Stimulated activated CD4-positive, alpha-beta T cell treated with anti-CD3 and anti-CD28 coated beads, Interleukin-15, amount 100 ng/mL, for 24 hours (primary cell): ENCODE measurements at places on chromosomes 3 and 15.

DNA sequence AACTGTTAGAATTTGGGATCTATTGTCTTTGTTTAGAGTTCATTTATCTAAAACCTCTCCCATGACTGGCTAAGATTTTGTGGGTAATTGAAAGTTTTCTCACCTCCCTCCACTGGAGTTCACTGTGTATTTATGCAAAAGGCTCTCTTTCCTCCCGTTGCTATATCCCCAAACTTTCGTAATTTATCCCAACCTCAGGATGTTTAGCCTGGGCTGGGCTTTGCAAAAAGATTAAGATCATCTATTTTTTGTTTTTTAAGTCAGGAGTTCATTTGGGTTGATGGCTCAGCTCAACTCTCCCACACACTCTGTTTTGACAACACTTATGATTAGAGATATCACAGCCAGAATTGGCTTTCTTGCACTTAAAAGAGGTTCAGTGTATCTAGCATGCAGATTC, 27.0 kb downstream of the SUCNR1 start:
- no peak for DNase-seq

DNA sequence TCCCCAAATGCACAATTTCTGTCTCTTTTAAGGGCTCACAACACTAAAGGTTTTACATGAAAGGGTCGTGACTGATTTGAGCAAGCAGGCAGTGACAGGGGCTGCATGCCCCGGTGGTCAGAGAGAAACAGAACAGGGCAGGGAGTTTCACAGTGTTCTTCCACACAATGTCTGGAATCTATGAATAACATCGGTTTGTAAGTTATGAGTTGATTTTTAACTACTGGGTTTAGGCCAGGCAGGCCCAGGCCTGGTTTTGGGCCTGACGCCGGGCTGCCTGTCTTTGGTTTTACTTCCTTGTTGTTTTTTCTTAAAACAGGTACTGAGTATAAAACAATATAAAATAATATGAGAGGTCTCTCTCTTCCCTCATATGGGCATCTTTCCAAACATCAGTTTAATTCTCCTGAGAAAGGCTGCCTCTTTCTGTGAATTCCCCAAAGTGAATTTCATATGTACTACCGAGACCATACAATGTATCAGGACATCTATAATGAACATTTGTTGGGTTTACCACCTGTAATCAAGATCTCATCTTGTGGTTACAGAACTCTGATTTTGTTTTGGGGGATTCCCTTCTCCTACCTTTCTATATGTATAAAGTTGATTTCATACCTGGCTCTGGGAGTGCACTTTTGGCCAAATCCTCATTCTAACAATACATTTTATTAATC, 74.4 kb downstream of the CD200 start:
- no peak for DNase-seq

- DNase-seq, result no peak
These were observed 55.9 kb downstream of the IFT80 start for GRCh38 chr3:160343132-160343531.

DNA sequence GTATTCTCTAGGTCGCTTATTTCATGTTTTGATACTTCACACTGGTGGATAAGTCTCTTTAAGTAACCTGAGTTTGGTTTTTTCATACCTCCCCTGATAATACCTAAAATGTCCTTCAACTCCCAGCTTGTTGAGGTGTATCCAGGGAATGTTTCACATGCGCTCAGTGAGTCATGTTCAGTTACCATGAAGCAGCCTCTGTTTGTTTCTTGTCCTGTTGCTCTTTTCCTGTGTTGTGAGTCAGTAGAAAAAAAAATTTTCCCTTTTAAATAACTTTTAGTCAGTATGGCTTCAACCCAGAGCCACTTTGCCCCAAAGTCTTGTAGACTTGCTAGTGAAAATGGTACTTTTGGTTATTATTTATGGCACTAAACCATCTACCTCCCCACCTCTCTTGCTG, 278.4 kb upstream of the ZPLD1 start:
- no peak for DNase-seq

- DNase-seq, result no peak
These were observed 64.1 kb downstream of the CCR1 start for GRCh38 chr3:46143951-46144473.

GRCh38 chr3:170598091-170598502, 12.2 kb upstream of the SLC7A14 start:
- DNase-seq, result no peak

DNA sequence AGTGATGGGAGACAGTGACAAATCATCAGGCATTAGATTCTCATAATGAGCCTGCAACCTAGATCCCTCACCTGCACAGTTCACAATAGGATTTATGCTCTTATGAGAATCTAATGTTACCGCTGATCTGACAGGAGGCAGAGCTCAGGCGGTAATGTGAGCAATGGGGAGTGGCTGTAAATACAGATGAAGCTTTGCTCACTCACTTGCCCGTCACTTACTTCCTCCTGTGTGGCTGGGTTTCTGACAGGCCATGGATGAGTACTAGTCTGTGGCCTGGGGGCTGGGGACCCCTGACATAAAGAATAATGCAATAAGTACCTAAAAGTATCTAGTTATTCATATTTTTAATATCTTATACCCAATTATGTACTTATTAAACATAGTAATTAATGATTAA, 15.6 kb downstream of the IQCB1 start:
- no peak for DNase-seq

GRCh38 chr15:96503276-96503675, 172.8 kb downstream of the NR2F2 start:
- no peak for DNase-seq

GRCh38 chr15:85443593-85444087, 63.2 kb downstream of the AKAP13 start:
- DNase-seq, result peak; percentile 44

- DNase-seq, result no peak
These were observed 19.2 kb downstream of the UBP1 start for GRCh38 chr3:33420966-33421365.

DNA sequence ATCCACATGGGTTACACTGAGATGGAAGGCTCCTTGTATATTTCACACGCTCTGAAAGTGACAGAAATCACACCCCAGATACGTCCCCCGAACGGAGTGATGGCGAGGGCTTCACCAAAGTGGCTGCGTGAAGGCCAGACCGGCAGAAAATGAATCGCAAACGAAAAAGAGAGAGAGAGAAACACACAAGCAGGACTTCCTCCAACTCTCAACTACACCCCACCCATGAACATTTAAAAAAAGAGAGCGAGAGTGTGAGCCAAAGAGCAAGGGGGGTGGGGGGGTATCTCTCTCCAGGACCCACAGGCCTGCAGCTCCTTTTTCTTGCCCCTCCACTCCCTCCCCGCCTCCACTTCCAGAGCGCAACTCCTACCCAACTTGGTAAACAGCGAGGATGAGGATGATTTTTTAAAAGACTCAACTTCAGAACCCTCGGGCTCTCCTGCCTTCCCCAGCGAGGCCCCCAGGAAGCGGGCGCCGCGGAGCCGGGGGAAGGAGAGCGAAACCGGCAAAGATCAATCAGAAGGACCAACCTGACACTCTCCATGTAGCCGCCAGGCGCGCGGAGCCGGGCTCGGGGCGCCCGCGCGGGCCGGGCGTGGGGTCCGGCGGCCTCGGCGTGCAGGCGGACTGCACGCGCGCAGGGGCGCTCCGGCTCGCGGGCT, 519.1 kb downstream of the FOXP1 start:
- DNase-seq, result peak; percentile 49

GRCh38 chr3:59001675-59002074, 48.1 kb downstream of the CFAP20DC start:
- DNase-seq, result no peak

GRCh38 chr3:173371848-173372487, 25.6 kb upstream of the NLGN1 start:
- DNase-seq, result peak; percentile 2

GRCh38 chr3:189488241-189488767, 142.9 kb upstream of the TP63 start:
- DNase-seq, result no peak

DNA sequence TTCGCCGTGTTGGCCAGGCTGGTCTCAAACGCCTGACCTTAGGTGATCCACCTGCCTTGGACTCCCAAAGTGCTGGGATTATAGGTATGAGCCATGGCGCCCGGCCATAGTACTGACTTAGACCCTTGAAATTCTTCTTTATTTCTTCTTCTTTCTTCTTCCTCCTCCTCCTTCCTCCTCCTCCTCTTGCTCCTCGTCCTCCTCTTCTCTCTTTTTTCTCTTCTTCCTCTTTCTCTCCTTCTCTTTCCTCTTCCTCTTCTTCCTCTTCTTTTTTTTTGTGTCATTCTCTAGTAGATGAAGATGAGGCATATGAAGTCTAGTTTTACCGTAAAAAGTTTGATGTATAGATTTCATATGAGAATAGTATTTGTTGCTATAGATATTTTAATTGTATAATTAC, 9.3 kb downstream of the RPL15 start:
- DNase-seq, result no peak

- DNase-seq, result no peak
These were observed 22.9 kb upstream of the THUMPD3 start for GRCh38 chr3:9339761-9340471.

DNA sequence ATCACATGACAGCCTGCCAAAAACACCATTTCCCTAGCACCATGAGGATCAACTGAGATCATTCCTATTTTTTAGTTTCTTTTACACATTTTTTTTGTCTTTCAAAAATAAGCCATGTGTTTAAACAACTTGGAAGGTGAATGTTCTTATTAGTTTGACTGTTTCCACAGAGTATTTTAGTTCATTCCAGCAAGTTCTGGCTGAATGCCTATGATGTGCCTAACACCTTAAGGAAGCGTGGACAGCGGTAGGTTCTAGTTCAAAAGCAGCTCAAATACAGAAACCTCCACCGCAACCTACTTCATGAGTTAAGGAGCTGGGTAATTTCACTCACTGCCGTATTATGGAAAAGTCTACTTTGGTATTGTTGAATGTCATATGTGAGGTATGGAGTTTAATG, 101.3 kb upstream of the ADAMTS9 start:
- no peak for DNase-seq

DNA sequence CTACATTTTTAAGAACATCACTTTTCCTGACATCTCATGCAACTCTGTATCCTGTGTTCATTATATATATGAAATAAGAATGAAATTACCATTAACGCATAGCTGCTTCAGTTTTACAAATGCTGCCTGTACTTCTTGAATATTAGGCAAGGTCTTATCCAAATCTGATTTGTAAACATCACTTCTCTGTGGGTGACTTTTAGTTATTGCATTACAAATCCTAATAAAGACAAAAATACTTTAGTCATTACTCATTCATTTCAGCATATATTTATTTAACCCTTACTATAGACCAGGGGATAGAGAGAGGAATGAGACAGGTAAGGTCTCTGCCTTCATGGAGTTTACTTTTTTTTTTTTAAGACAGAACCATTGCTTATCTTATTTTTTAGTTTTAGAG, 36.8 kb downstream of the MTMR10 start:
- DNase-seq, result no peak

- no peak for DNase-seq
These were observed 19.5 kb upstream of the EID1 start for GRCh38 chr15:48858401-48858800.

- DNase-seq, result no peak
These were observed 35.9 kb downstream of the CFAP91 start for GRCh38 chr3:119738741-119739140.

GRCh38 chr15:80464951-80465625, 60.9 kb downstream of the ARNT2 start:
- no peak for DNase-seq

DNA sequence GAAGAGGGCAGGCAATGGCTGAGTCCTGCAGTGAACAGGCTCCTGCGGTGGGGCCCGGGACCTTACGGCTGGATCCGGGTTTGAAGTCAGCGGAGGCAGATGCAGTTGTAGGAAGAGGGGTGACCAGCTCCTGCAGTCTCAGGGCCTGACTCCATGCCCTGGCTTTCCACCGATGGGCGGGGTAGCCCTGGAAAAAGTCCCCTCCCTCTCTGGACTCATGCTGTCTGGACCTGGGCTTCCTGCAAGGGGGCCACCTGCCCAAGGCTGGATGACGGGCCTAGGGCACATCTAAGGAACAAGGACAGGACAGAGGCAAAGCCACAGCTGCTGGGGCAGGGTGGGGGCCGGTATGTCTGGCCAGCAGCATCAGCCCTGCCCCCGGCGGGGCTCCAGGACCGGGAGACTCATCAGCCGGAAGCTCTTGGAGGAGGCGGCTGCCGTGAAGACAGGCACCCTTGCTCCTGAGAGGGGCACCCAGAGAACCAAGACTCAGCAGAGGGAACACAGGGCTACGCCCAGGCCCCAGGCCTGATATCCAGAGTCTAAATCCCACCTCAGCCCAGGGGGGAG, 12.8 kb downstream of the IQSEC1 start:
- DNase-seq, result no peak

- DNase-seq, result no peak
These were observed 23.1 kb downstream of the CCNL1 start for GRCh38 chr3:157136647-157137387.

- no peak for DNase-seq
These were observed 139.1 kb upstream of the TPM1 start for GRCh38 chr15:62903437-62903836.

GRCh38 chr3:87924485-87924884, 134.3 kb downstream of the CGGBP1 start:
- no peak for DNase-seq

DNA sequence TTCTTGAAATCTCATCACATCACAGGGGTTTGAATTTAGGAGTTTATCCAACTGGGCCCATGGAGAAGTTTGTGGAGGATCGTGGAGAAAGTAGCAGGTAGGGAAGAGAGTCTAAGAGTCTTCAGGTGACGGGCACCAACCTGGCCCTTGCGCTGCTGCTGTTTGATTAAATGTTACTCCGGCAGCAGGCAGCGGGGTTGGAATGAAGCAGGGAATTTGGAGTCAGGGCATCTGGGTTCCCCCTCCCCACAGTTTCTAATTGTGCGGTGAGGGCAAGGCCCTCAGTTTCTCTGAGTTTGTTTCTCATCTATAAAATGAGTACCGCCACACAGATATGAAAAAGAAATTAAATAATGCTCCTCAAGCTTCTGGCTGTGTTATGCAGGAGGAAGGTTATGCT, 182.9 kb upstream of the RGMA start:
- no peak for DNase-seq

DNA sequence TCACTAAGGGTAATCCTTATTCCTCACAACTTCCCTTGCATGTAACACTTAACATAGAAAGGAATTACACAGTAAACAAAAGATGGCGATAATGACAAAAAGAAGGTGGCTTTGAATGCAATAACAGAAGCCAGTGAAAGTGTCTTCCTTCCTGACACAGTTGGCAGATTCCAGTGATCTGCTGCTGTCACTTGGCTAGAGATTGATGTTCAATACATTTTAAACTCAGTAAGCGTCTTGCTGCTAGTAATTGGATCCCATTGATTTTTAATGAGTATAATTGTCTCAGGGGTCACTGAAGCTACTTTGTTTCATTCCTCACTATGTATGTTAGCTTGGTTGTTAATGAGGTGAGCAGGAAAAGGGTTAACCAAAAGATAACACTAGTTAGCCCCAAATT, 692.7 kb downstream of the NTRK3 start:
- no peak for DNase-seq

GRCh38 chr15:40843885-40844695, at the start of gene SPINT1:
Gene SPINT1, plus strand, starts transcription at chr15:40844048. Its CDS starts 507 bp downstream, at chr15:40844555.
- peak; percentile 90 for DNase-seq
